Left renal cortex interstitium (tissue), 4 donors: ENCODE measurements at places on chromosomes 1 and 21.

DNA sequence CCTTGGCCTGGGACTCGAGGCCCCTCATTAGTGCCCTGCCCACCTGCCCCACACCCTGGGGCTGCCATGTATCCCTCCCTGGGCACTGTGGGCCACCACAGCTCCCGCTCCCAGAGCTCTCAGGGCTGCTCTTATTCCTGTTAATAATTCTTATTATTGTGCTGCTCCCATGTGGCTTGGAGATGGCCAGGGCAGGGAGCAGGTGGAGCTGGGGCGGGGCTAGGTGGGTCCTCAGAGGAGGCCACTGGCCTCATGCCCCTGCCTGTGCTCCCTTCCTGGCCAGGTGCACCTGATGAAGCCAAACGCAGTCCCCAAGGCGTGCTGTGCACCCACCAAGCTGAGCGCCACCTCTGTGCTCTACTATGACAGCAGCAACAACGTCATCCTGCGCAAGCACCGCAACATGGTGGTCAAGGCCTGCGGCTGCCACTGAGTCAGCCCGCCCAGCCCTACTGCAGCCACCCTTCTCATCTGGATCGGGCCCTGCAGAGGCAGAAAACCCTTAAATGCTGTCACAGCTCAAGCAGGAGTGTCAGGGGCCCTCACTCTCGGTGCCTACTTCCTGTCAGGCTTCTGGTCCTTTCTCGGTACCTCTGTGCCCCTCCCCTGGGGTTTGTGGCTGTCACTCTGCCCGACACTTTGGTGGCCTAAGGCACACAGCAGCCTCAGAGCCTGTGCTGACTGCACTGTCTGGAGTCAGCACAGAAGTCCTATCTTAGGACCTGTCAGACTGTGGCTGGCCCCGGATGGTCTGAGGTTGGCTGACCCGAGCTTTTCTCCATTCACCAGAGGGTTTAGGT lies 34.1 kb downstream of the BMP8A start:
- DNase-seq, result no peak

DNA sequence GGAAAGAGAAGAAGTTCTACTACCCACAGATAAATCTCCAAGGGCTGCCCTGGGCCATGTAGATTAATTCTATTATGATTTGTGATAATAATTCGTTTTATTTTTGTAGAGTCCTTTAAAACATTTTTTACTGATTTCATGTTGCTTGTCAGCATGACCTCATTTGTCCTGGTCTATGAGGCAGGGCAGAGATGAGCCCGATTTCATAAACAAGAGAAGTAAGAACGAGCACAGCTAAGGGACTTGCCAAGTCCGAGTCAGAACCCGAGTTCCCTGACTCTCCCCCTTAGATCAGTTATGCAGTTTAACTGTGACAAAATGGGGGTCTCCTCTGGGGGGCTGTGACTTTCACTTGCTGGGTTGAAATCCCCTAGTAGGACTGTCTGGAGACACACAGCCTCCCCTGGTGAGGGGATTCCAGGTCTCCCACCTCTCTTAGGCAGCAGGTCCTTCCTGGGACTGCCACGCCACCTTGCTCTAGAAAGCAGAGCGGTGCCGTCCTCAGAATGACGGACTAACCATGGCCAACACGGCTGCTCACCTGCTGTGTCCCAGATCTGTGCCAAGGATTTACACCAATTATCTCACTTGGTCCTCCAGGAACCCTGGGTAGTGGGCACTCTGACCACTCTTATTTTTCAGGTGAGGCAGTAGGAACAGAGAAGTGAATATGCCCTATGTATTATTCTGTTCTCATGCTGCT lies 31.0 kb upstream of the SOX13 start:
- DNase-seq, result no peak

DNA sequence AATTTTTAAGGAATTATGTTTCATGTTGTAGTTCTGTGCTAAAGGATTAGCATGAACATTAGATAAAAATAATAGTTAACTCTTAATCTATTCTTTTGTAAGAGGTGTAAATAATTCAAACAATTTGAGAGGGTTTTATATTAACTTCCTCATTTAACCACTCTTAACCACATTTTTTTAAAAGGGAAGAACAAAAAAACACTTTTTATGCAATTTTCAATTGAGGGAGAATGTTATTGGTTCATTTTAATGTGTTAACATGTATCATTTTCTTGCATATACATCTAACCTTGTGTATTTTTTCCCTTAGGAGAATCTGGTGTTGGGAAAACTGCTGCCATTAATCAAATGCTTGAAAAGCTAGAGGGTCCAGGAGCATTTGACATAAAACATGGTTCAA lies 169.0 kb downstream of the LBR start:
- no peak for DNase-seq

GRCh38 chr1:86499987-86500593 lies 31.4 kb downstream of the CLCA1 start:
- DNase-seq, result no peak

- no peak for DNase-seq
Observed at GRCh38 chr1:162366671-162367070, 10.0 kb downstream of the SPATA46 start.

GRCh38 chr1:209611771-209612570 lies 28.5 kb downstream of the CAMK1G start:
- DNase-seq, result no peak

GRCh38 chr1:95685081-95685480 lies 451.1 kb downstream of the RWDD3 start:
- no peak for DNase-seq

DNA sequence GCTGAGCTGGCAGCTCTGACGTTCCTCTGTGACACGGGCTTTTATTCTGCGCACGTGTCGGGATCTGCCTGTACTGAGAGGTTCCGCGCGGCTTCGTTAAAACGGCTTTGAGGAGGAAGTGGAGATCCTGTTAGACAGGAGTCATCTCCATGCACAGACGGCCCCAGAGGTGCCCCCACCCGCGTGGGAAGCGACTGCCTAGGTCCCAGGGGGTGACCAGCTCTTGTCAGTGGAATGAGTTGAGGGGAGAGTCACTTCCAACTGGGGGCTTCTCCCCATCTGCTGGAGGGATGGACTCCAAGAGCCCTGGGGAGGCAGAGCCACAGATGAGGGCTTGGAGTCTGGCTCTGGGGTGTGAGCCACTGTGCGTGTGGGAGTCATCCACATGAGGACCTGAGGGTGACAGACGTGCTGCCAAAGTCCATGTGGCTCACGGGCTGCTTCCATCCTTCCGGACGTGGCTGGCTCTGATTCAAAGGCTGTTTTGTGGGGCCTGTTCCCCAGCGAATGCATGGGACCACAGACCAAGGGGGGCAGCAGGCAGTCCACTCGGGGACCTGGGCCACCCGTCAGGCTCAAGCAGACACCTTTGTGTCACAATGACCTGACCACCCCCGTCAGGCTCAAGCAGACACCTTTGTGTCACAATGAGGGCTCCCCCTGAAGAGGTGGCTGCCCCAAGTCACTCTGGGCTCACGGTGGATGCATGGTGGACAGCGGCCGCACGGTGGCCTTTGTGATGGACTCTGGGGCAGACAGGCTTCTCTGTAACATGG lies 26.8 kb downstream of the PTTG1IP start:
- no peak for DNase-seq

DNA sequence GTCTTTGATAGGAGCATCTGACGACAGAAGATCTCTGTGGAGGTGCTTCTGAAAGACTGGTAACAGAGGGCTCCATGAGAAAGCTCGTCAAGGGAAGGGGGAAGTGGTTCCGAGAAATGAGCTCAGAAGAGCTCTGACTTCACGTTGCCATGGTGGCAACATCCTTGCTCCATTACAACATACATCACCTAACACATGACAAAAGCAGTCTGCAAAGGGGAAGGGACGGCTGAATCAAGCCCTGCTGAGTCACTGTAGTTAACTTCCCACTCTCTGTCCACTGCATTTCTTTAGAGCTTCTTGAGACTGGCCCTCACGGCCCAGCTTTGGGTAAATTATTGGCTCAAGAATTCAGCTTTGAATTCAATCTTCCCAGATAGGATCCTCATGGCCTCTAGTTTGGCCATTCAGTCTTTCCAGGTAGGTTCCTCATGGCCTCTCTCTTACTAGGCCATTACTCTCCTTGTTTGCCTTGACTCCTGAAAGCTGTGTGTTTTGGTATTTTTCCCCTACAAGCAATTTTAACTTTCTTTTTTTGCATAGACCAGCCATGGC lies 88.0 kb upstream of the ZNF648 start:
- DNase-seq, result no peak

DNA sequence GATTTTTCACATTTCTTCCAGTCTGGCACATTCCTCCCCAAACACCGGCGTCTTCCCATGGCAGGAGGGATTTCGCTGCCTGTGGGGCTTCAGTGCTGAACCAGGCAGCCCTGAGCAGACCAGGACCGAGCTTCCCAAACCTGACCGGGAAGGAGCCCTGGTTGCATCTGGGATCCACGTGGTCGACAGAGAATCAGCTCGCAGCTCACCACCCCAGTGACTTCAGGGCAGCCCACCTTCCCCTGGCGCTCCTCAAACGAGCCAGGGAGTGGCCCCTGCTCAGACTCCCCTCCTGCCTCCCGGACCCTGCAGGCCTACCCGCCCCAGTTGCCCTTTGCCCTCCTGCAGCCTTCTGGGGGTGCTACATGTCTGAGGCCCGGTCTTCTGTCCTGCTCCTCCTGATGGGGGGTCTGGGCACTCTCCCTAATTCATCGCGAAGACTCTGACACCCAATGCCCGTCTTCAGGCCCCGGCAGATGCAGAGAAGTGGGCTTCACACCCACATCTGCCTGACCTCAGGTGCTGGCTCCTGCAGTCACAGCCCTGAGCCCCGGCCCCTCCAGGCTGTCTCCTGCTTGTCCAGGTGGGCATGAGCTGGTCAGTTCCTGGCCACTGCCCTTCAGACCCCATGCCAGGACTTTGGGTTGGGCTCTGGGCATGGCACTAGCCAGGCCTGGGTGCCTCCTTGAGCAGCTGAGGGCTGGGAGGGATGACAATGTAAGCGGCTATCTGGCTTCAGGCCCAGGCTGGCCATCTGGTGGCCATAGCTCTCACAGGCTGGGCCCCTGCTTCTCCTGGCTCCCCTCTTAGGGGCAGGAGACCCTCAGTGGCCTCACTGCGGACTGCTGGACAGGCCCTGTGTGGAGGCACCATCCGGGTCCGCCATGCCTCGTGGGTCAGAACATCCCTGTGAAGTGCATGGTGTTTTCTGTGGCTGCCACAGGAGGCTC lies 26.1 kb upstream of the PRSS38 start:
- DNase-seq, result no peak

DNA sequence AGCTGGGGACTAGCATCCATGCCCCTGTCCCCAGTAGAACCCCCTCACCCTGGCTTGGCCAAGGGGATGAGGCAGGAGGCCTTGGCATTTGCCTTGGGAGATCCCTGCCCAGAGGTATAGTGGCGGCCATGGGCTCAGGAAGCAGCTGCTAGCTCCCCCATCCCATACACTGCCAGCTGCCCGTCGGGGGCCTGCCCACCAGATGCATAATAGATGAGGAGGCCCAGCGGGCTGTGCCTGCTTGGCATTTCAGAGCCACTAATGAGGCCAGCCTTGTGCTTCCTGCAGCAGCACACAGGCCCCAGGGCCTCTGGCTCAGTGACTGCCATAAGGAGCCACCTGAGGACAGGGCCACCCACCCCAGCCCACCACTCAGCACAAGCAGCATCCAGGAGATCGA lies 23.6 kb downstream of the RAP1GAP start:
- DNase-seq, result no peak

DNA sequence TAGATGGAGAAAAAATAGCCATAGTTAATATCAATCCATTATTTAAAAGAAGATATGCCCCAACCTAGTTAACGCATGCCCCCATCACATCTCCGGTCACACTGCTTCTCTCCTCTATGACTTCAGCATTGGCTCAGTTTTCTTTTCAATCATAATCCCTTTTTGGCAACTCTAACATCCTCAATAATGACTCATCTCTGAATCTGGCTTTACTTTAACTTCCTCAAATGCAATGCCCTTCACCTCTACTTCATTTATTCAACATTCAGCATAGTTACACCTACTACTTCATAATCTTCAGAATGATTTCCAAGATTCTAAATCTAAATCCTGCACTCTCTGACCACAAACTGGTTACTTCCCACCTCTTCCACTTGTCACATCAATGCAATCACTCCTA lies 417.3 kb downstream of the USH2A start:
- no peak for DNase-seq

DNA sequence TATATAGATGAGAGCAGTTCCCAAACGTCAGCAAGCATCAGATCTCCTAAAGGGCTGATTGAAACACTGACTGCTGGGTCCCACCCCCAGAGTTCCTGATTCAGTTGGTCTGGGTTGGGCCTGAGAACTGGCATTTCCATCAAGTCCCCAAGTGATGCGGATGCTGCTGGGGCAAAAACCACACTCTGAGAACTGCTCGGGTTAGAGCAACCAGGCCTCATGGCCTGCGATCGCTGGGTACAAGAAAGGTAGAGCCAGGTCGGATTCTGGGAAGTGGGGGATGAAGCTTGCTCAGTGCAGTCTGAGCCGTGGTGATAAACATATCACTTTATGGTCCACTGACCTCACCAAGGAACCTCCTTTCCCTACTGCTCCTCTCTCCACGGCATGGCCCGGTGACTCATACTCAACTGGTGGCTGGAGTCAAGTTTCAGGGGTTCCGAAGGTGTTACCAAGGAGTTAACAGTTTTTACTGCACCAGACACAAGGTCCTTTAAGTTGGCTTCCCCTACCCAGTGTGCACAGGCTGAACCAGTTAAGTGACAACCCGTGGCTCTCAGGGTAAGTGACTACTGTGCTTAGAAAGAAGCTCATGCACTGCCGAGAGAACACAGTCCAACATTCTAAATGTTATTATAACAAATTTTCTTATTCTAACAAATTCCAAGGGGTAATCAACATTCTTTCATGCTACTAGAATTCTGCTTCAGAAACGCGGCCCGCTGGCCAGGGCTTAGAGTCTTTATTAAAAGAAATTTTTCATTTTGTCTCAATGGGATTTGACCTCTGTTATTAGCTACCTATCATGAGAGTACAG lies 153.5 kb downstream of the TGFBR3 start:
- DNase-seq, result no peak

DNA sequence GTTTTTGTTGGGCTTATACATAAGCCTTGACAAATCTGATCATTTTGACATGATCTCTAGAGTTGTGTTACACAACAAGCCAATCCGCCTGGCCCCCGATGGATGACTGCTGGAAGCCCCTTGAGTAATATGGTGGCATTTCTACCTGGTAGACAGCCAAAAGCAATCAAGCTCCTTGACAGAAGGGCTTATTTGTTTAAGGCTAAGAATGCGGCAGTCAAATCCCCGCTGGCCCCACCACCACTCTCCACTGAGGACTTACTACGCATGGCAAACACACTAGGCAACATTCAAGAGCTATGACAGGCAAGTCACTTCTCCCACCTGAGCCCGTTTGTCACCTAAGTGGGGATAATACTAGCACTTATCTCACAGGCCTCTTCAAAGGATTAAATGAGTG lies 33.4 kb upstream of the C1orf198 start:
- no peak for DNase-seq

DNA sequence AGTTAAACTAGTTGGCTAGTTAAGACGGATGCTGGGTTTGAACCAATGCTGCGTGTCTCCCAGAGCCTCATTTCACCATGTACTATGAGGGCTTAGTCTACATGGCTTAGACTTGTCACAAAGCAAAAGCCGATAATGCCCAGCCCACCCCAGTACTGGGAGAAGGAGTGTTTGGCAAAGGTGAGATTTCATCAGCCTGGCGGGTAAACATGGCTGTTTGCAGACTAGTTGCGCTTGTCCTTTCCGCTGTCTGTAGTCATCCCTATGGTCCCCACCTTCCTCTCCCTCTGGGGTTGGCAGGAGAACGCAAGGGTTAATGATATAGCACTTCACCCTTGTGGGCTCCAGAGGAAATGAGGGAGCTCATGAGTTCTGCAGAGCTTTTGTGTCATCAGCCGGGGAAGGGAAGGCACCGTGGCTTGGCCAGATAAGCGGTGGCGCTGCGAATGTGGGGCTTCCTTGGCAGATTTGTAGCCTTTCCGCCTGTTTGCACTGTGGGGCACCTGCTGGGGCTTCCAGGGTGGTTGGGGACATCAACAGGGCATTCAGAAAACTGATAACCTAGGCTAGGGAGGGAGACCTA lies 29.2 kb downstream of the SOX13 start:
- DNase-seq, result no peak
